ENCODE measurements at places on chromosomes 11 and 22. TPM values are rescaled to one million over a fixed set of nuclear protein-coding genes. Genes with fewer than 3 reads are reported as not detected.

- peak; percentile 6 for DNase-seq
Observed at GRCh38 chr22:35766654-35767580, 49.2 kb downstream of the APOL5 start.

DNA sequence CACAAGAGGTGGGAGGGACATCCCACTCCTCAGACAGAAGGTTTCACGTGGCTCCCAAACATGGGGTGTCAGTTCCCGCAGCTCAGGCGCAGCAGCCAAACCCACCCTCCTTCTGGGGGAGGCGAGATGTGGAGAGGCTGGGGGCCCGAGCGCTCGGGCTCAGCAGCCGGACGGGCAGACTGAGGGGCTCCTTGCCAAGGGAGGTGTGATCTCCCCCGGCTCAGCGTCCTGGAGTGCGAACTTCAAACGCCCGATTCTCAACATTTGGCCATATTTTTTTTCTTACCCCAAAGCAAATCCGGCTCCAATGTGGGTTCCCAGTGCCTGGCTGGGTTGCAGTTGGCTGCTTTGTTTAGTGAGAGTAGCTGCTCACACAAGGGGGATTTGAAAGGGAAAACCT is 477.9 kb downstream of the MN1 start:
- DNase-seq: no peak

- DNase-seq: peak; percentile 40
Observed at GRCh38 chr11:19557720-19558140, 154.9 kb upstream of the NAV2 start.

DNA sequence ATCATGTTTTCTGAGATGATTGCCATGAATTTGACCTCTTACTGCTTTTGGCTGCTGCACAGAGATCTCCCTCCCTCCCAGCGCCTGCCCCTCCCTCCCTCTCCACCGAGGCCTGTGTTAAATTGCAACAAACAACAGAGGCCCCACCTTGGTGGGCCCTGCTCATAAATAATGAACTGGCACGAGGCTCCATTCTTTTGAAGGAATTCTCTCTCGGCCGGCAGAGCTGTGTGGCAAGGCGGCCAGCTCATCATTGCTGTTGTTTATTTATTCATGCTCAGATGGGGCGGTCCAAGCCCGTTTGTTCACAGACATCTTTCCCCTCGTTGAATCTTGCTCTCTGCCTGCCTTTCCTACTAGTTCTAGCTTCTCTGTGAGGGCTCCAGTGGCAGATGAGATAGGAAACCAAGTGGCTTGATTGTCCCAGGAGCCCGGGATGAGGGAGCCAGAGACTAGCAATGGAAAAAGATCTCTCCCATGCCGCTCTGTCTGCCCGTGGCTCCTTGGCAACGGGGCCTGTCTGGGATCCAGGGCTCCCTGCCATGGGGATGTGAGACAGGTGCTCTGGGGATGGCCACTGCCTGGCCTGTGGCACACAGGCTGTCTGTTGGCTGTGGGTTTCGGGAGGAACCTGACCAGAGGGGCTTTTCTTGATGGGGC is 192.6 kb downstream of the DSCAML1 start:
- no peak for DNase-seq

DNA sequence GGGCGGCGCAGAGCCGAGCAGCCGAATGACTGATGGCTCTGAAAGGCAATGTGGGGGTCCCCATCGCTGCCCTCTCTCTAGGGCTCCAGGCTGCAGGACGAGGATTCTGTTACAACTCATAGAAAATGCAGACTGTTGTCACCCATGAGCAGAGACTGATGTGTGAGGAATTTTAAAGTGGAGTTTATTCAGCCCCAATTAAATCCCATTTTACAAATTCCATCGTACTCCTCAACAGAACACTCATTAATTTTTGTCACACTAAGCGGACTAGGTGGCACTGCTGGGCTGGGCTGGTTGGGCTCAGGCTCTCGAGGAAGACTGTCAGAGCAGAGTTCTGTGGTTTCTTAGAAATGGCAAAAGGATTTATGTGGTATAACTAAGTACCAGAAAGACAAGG is 102.6 kb upstream of the SPON1 start:
- DNase-seq: no peak

- no peak for DNase-seq
Observed at GRCh38 chr22:34064696-34065095, 144.4 kb upstream of the LARGE1 start.

- no peak for DNase-seq
Observed at GRCh38 chr11:11942668-11943067, 65.8 kb downstream of the DKK3 start.

DNA sequence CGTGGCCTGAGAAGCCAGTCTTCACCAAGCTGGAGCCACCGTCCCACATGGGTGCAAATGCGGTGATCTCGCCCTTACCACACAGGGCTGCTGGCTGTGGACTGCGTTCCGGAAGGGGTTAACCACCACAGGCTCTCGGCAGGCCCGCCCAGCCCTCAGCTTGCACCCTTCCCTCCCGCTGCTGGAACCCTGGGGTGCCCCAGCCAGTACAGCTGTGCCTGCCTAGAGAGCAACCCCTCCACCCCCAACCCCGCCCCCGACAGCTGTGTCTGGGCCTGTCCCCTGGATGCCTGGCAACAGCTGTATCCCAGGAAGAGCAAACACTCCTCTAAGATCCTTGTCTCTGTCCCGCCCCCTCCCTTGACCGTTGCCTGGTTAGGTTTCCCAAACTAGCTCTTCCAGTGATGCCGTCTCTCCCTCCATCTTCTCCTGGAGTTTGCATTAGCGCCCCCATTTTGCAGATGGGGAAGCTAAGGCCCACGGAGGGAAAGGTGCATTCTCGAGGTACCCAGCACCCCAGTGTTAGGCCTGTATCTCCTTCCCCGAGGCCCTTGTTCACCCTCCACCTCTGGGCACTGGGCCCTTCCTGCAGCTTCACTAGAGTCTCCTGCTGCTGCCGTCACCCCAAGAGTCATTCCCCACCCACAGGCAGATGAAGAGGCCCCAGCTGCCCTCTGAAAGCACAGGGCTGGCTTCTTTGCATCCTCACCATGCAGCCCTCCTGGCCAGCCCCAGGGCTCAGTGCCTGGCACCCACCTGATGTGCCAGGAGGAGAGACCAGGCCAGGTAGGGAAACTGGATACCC is 12.6 kb upstream of the COX8A start:
- DNase-seq: peak; percentile 70

DNA sequence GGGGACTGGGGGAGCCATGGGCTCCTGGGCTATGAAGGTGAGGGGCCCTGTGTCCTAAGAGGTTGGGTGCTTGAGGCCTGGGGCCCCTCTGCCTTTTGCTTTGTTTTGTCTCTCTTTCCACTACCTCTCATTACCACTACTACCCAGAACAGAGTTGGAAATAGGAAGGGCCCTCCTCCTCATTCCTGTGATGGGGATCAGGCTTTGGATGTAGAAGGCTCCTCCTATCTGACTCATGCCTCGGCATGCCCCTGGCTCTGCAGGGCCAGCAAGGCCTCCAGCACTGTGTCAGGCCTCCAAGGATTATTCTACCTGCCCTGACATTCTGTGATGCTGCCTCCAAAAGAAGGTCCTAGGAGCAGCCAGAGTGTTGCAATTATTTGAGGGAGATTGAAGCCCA is 766 bp downstream of the IZUMO1R start:
- DNase-seq: no peak

- DNase-seq: no peak
Observed at GRCh38 chr11:78594814-78595213, 20.1 kb upstream of the NARS2 start.

DNA sequence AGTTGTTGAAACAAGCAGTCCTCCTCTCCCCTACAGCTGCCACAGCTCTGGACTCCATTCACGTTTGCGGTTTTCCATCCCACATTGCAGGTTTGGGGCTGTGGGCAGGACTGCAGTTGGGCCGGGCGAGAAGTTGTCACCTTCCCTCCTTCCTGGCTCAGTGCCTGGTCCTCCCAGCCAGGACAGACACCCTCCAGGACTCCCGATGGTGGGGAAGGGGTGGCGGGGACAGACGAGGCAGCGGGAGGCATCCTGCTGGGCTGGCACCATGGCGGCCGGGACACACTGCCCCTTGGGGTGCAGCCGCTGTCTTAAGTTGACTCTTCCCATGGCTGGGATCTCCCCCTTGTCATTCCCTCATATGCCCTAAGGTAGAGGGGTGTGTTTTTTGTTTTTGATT is 615.2 kb downstream of the BRD1 start:
- DNase-seq: no peak

- DNase-seq: no peak
Observed at GRCh38 chr11:16289541-16289940, 66.8 kb downstream of the SOX6 start.

- DNase-seq: no peak
Observed at GRCh38 chr11:83249445-83249844, 36.7 kb downstream of the CCDC90B start.

DNA sequence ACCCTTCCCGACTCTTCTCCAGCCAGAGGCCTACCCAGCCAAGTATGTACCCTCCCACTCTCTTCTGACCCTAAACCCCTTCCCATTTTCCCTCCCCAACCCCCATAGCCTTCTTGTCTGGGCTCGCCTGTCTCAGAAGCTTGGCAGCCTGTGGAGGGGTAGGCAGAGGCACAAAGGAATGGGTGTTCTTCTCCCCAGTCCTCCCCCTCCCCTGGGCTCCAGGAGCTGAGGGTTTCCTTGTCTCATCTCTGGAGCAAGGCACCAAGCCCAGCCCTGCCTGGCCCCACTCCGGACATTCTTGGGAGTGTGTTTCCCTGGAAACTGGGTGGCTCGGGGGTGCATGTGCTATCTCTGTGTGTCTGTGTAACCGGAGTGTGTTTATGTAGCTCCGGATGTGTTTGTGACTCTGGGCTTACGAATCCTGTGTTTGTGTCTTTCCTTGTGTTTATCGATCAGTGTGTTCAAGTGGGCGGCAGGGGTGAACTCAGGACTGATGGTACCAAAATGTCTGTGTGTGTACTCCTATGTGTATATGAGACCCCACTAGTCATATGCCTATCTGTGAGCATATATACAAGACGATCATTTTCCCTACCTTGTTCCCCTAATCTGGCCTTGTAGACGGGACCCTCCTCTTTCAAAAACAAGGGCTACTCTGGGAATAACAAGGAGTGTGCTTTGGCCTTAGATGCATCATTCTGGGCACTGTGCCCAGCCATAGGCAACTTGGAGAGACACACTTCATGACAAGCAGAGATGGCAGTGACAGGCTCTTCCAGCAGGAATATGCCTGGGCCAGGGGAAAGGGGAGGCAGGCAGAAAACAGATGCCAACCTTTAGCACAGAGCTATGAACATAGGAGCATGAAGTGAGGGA is 10.9 kb downstream of the PHLDB1 start:
- peak; percentile 75 for DNase-seq

DNA sequence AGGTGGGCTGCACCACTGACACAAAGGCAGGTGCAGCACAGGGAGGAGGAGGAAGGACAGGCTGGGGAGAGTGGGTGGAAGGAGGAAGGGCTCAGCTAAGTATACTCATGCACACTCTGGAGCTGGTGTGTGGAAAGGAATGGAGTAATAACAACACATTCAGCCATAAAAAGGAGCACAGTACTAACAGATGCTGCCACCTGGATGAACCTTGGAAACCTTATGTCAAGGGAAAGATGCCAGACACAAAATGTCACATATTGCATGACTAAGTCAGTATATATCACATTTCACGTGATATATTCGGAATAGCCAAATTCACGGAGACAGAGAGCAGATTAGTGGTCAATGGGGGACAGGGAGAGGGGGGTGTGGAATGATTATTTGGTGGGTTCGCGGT is 389.6 kb upstream of the SYN3 start:
- no peak for DNase-seq

- DNase-seq: peak; percentile 12
Observed at GRCh38 chr11:82995754-82996398, 75.8 kb downstream of the RAB30 start.

DNA sequence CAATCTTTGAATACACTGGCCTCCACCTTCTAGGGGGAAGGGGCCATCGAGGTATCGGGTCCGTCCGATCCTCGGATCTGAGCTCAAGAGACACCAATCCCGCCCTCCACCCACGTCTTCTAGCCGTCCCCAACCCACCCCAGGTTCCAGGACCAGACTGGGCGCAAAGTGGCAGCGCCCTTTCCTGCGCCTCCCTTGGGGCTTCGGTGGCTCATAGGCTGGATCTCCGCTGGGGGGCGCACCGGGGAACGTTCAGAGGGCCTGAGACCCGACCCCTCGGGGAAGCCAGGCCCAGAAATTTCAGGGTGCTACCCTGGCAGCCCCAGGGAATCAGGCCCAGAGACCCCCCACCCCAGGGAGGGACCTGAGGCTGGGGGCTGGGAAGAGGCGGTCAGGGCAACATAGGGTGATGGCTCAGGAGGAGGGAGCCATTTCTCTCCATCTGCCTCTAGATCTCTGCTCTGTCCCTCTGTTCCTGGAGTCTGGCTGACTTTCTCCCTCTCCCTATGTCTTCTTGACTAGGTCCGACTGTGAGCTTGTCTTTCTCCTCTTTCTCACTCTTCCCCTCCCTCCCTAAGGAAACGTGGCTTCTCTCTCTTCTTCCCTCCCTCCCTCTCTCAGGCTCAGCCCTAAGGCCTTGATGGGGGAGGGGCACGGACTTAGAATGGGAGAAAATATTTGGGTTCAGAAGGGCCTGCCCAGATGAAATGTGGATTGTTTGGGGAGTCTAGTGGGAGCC is 1.1 kb downstream of the CREB3L1 start:
- no peak for DNase-seq

GRCh38 chr22:26234296-26234695 is 65.0 kb downstream of the SEZ6L start:
- DNase-seq: no peak

DNA sequence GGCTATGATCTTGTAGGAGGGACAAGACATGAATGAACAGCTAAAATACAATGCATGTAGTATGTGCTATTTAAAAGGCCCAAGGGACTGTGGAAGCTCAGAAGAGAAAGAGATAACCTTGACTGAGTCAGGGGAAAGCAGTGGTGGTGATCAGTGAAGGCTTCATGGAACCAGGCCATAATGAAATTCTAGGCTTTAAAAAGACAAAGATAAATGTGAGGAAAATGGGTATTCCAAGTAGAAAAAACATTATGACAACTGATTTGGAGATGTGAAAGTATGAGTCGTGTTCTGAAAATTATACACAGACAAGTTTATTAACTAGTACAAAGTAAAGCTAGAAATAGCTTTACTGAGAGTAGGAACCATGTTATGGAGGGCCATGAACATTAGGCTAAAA is 189.8 kb downstream of the SOX6 start:
- DNase-seq: no peak

- DNase-seq: no peak
Observed at GRCh38 chr11:95697614-95698408, 91.8 kb downstream of the FAM76B start.

GRCh38 chr22:32796865-32797573 is 4.5 kb upstream of the TIMP3 start:
- peak; percentile 53 for DNase-seq

- DNase-seq: no peak
Observed at GRCh38 chr11:32510039-32510438, 73.6 kb upstream of the EIF3M start.

- DNase-seq: peak; percentile 94
Observed at GRCh38 chr11:9047964-9048523, 43.4 kb downstream of the SCUBE2 start.

The LRRC74B gene
- total RNA-seq: 0.20 TPM

The SLC35F2 gene
- total RNA-seq: 11.7 TPM

The SPCS2 gene
- total RNA-seq: 20.6 TPM

The PTGDR2 gene
- 0.59 TPM for total RNA-seq

The CDPF1 gene
- total RNA-seq: 6.2 TPM

The OR10A2 gene
- not detected for total RNA-seq
